ENCODE measurements at places on chromosomes 7 and 10. TPM values are rescaled to one million over a fixed set of nuclear protein-coding genes. Genes with fewer than 3 reads are reported as not detected.

DNA sequence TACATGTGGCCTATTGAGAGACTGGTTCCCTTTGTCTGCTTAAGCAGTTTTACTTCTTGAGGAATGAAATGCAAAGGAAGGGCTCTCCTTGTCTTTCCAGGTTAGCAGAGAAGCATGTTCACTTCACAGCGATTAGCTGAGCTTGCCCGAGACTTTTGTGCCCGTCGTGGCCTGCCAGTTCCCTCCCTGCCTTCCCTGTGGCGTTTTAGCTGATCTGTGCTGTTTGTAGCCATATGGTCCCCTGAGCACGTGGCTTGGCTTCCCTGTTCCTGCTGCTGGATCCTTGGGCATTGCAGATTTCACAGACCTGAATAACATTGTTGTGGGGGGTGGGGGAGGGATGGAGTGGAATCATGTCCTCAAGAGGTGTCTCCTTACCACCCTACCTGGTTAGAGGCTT lies 61.8 kb downstream of the SND1 start:
- no peaks in the 10 kb centered on the region for H3K27me3 ChIP-seq
- peaks cover 52% of the 10 kb centered on the region for H3K36me3 ChIP-seq
- peaks cover 8% of the 10 kb centered on the region for H3K4me1 ChIP-seq
- H3K4me3 ChIP-seq = no peak overlapping the region
- H3K27ac ChIP-seq = no peak overlapping the region

TRPV5 gene
- not detected for total RNA-seq

OR2A5 gene
- not detected for total RNA-seq

GRCh38 chr10:43863859-43864591 lies 215.3 kb upstream of the ZNF32 start:
- H3K4me1 ChIP-seq = peaks cover 58% of the 10 kb centered on the region
- H3K36me3 ChIP-seq = no peaks in the 10 kb centered on the region
- peak; percentile 92 for DNase-seq

ZNF425 gene
- 3.8 TPM for total RNA-seq

- no peak overlapping the region for H3K4me3 ChIP-seq
- no peak overlapping the region for H3K27ac ChIP-seq
Measured at GRCh38 chr7:114264023-114264422, 150.6 kb upstream of the FOXP2 start.

DNA sequence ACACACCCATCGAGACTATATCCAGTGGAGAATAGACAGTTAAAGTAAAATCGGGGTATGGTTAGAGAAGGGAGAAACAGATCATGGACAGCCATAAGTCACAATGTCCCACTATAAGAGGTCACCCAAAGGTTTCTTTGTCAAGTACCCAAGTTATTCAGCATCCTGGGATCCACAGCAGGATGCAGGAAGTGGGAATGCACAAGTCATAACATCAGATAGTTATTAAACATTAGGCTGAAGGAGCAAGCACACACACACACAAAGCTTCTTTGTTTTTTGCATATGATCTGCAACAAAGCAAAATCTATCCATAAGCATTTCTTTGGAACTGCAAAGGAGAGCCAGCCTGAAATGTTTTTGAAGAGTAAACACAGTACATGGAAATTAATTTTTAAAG lies 111.6 kb downstream of the NOC3L start:
- H3K27me3 ChIP-seq = no peaks in the 10 kb centered on the region
- no peak overlapping the region for H3K4me3 ChIP-seq
- no peaks in the 10 kb centered on the region for H3K4me1 ChIP-seq

WNT2 gene
- total RNA-seq = 1.3 TPM

ZNF853 gene
- total RNA-seq = 0.51 TPM

- H3K4me3 ChIP-seq = no peak overlapping the region
- DNase-seq = no peak
- H3K4me1 ChIP-seq = no peaks in the 10 kb centered on the region
- no peaks in the 10 kb centered on the region for H3K36me3 ChIP-seq
- H3K27ac ChIP-seq = no peak overlapping the region
Measured at GRCh38 chr10:121617176-121617575, 18.9 kb upstream of the FGFR2 start.

DNA sequence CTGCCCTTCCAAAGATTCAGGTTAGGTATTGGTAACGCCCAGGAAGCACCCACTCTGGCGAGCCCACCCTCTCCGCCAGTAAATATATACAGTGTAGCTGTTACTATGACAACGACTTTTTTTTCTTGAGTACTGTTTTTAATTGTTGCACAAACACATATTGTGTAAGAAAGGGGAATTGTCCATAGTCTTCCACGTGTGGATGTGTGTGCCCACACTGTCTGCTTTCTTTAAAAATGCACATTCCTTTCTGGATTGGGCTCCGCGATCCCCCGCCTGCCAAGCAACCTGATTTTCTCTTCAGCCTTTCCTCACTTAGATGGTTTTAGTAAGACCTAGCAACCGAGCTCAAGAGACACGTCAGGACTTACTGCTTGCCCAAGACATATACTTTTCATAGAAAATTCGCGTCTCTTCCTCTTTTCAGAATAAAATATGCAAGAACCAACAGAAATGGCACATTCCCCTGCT lies 247.8 kb downstream of the EBF3 start:
- H3K27me3 ChIP-seq = no peaks in the 10 kb centered on the region
- no peak for DNase-seq
- H3K4me1 ChIP-seq = no peaks in the 10 kb centered on the region
- no peaks in the 10 kb centered on the region for H3K36me3 ChIP-seq
- H3K4me3 ChIP-seq = no peak overlapping the region
- no peak overlapping the region for H3K27ac ChIP-seq

DNA sequence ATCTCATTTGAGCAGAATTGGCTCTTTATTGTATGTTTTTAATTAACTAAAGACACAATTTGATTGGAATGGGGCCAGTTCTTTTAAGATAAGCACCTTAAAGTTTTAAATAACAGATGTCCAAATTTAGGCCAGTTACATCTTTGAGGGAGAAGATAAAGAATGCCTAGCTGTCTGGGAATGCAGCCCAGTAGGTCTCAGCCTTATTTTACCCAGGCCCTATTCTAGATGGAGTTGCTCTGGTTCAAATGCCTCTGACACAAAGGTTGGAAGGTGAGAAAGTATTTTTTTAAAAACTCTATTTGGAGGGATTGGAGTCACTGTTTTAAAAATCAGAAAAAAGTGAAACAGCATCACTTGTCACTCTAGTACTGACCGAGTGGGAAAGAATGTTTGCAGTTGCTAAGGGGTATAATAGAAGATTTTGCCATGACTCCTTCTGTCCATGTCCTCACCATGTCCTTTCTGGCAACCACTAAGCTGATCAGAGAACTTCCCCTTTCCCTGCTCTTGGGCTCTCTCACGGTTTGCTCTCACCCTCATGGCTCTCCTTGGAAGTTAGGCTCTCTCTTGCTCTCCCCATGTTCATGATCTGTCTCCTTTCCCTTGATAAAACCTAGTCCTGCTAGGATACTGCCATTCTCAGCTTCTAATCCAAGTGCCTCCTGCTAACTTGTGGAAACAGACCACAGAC lies 238.2 kb upstream of the AGK start:
- H3K4me3 ChIP-seq = no peak overlapping the region
- DNase-seq = no peak
- H3K27ac ChIP-seq = no peak overlapping the region
- no peaks in the 10 kb centered on the region for H3K27me3 ChIP-seq
- H3K4me1 ChIP-seq = no peaks in the 10 kb centered on the region

DNA sequence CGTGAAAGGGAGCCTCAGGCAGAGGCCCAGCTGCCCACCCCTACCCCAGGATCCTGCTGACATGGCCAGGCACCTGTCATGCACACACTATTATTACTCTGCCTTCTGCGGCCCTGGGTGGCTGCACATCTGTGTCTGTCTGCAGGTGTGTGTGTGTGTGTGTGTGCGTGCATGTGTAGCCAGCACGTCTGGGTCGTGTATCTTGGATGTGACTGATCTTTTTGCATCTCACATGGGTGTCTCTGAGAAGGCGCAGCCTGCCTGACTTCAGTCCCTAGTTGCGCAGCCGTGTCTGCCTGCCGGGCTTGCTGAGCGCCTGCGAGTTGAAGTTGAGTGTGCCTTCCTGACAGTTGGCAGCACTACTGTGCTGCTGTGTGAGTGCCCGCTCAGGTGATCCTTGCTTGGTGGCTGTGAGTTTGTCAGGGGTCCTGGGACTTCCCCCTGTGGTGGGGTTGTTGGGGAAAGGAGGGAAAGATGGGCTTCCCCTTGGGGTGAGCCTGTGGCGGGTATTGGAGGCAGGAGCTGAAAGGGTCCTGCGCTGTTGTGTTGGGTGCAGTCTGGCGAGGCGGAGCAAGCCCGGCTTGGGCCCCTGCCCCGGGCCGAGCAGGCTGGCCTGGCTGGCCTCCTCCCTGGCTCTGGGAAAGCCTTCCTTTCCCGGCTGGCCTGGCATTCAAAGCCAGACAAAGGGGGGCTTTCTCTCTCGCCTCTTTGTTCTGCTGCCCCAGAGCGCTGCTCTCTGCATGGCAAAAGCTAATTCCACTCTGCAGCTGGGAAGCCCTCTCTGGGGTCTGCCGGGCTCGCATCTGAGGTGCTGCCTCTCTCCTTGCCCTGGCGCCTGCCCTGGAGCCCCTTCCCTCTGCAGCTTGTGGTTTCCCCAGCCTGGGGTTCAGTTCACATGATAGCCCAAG lies 4.9 kb downstream of the TRIM8 start:
- peak overlapping the region; percentile 88 for H3K4me3 ChIP-seq
